EH (cell line): ENCODE measurements at places on chromosomes 1 and 21.

GRCh38 chr1:117268535-117269455, 58.1 kb upstream of the VTCN1 start:
- DNase-seq, result peak; percentile 22

GRCh38 chr1:184166485-184166884, 115.0 kb downstream of the TSEN15 start:
- DNase-seq, result no peak

- no peak for DNase-seq
Measured at GRCh38 chr1:7404046-7404742, 366.9 kb upstream of the VAMP3 start.

DNA sequence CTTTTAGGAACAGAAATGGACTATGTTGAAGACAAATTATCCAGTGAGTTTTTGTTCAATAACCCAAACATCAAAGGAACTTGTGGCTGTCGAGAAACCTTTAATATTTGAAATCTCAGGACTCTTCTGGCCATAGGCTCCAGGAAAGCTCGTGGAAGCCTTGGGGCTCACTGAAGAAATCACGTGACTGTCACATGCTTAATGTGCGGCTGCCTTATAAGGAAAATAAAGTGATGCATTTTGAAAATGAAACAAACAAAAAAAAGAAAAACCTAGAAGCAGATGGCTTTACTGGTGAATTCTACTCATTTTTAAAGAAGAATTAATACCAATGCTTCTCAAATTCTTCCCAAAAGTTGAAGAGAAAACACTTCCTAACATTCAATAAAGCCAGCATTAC, 228.4 kb upstream of the RAB4A start:
- DNase-seq, result no peak

DNA sequence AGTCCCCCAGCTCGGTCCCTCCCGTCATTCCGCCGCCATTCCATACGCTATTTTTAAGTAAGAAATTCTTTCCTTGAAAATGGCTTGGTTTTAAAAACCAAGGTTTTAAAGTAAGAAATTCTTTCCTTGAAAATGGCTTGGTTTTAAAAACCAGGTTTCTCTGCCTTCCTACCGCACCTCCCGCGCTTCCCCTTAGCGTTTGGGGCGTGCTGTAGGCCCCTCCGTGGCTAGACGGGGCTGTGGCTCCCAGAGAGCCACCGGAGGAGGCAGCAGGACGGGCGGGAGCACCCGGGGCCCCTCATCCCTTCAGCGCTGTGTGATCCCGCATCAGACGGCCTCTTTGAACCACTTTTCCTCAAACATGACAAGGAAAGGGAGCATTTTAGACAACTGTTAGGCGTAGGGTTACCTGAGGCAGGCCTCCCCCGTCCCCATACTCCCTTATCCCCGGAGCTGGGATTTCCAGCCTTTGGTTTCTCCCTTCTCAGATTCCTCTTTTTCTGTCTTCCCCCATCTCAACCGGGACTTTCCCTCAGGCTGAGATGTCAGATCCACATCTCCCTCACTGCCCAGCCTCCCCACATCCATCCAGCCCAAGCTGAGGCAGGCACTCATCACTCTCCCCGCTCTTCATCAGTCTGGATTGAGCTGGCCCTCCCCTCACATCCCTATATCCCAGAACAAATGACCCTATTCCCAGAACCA, 541 bp upstream of the CD58 start:
- no peak for DNase-seq

DNA sequence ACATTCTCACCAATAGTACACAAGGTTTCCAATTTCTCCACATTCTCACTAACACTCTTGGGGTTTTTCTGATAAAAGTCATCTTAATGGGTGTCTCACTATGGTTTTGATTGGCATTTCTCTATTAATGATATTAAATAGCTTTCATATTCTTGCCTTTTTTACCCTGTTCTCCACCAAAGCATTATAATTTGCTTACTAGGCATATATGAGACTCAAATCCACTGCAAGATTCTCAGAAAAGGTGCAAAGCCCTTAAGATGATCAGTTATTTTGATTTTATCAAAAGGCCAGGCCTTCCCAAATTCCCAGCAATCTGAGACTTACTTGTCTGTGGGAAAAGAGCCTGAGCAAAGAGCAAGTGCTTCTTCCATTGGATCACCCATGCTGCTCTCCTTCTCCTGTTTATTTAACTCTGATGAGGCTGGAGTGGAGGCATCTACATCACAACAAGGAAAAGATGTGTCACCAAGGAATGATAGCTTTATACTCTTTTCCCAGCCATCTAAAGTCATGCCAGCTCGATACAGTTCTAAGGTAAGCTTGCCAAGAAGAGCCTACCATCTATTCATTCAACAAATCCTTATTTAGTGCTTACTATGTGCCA, 24.6 kb downstream of the CLSPN start:
- DNase-seq, result peak; percentile 49

- peak; percentile 35 for DNase-seq
Measured at GRCh38 chr21:37799211-37800056, 116.8 kb downstream of the KCNJ6 start.

- DNase-seq, result no peak
Measured at GRCh38 chr1:243428617-243429342, 172.9 kb downstream of the SDCCAG8 start.

GRCh38 chr1:7970246-7970645, 8.7 kb downstream of the PARK7 start:
- DNase-seq, result no peak

- DNase-seq, result peak; percentile 56
Measured at GRCh38 chr1:170668209-170669106, 4.5 kb downstream of the PRRX1 start.

- DNase-seq, result peak; percentile 77
Measured at GRCh38 chr1:61851849-61852669, 109.8 kb downstream of the PATJ start.

- DNase-seq, result no peak
Measured at GRCh38 chr1:16615253-16616252, 2.2 kb upstream of the NBPF1 start.

- DNase-seq, result no peak
Measured at GRCh38 chr1:2375246-2375922, 16.0 kb downstream of the MORN1 start.

- DNase-seq, result no peak
Measured at GRCh38 chr1:20166051-20166450, 19.8 kb upstream of the UBXN10 start.

DNA sequence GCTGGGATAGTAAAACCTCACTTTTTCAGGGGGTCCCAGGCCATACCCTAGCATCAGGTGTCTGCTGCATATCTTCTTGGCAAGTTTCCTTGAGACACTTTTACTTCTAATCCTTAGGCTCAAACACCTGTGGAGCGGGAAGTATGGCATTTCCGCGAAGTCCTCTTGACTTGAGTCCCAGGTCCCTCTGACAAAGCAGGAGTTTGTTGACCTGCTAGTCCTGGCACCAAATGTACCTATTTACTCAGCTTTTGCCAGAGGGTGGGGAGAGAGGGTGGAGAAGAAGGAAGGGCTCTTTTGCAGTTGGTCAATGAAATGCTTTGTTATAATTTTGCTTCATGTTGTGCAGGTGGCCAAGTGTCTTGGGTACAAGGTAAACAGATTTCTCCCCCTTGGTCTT, 59.7 kb downstream of the CLIC6 start:
- no peak for DNase-seq

DNA sequence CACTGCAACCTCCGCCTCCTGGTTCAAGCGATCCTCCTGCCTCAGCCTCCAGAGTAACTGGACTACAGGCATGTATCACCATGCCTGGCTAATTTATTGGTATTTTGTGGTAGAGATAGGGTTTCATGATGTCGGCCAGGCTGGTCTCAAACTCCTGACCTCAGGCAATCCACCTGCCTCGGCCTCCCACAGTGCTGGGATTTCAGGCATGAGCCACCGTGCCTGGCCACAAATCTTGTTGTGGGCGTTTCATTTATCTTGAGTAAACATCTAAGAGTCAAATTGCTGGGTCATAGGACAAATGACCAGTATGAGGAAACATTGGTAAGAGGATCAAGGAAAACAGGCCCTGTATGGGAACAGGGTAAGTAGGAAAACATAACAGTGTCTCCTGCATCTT, 17.9 kb downstream of the TMEM200B start:
- peak; percentile 13 for DNase-seq

DNA sequence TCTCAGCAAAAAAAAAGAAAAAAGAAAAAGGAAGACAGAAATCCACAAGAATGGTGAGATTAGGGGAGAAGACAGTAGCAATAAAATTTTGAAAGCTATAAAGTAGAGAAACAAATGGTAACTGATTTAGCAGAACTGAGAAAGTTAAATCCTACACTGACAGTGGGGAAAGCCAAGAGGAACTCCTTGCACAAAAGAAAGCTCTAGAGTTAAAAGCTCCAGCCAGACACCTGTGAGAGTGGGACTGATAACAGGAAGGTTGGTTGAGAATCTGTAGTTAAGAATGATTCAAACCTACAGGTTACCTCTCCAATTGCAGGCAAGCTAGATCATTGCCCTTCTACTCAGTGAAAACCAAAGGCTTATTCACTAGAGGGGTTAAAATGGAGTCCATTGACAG, 23.6 kb downstream of the FBXO28 start:
- no peak for DNase-seq

DNA sequence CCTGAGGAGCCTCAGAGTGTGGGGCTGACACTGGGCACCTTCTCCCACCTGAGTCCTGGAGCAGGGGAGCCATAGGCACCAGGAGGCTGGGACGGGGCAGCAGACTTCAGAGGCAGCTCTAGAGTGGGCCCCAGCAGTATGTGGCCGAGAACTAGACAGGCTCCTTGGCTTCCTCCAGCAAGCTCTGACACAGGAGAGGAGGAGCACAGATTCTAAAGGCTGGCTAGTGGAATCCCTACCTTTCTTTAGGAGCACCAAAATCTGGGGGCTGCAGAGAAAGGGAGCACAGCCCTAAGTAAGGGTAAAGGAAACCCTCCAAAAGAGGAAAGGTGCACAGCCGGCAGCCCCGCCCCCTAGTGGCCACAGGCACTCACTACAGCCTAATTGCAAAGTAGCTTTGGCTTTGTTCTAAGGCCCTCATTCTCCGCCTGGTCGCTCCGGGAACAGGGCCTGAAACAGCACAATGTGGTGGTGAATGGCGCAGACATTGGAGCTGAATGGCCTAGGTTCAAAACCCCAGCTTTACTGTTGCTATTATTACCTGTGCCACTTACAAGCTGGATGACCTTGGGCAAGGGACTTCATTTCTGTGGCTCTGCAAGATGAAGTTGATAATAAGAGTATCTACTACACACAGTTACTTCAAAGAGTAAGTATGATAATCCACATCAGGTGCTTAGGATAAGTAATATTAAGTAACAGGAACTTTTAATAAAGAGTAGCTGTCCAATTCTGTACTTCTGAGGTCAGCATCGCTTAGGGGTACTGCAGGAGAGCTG, 8.8 kb upstream of the GUCA2A start:
- DNase-seq, result peak; percentile 52

- no peak for DNase-seq
Measured at GRCh38 chr21:45103971-45104520, 29.7 kb downstream of the ADARB1 start.

DNA sequence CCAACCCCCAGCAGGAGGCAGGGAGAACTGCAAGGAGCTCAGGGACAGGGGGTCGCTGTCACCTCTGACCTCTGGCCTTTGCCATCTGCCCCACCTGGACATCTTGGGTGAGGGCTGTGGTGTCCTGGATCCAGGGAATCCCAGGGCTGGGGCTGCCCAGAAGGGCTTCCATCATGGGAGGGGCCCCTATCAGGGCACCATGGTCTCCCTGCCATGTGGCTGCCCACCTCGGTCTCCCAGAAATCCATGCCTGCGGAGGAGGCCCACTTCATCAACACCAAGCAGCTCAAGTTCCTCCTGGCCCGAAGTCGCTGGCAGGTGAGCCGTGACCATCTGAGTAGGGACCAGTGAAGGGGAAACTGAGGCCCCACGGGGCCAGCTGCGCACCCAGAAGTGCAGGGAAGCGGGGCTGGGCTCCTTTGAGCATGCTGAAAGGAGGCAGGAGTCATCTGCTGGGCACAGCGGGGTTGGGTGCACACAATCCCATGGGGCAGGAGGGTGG, 36.1 kb downstream of the TRIM11 start:
- no peak for DNase-seq

- peak; percentile 58 for DNase-seq
Measured at GRCh38 chr1:43867976-43868740, 65.4 kb upstream of the ARTN start.

DNA sequence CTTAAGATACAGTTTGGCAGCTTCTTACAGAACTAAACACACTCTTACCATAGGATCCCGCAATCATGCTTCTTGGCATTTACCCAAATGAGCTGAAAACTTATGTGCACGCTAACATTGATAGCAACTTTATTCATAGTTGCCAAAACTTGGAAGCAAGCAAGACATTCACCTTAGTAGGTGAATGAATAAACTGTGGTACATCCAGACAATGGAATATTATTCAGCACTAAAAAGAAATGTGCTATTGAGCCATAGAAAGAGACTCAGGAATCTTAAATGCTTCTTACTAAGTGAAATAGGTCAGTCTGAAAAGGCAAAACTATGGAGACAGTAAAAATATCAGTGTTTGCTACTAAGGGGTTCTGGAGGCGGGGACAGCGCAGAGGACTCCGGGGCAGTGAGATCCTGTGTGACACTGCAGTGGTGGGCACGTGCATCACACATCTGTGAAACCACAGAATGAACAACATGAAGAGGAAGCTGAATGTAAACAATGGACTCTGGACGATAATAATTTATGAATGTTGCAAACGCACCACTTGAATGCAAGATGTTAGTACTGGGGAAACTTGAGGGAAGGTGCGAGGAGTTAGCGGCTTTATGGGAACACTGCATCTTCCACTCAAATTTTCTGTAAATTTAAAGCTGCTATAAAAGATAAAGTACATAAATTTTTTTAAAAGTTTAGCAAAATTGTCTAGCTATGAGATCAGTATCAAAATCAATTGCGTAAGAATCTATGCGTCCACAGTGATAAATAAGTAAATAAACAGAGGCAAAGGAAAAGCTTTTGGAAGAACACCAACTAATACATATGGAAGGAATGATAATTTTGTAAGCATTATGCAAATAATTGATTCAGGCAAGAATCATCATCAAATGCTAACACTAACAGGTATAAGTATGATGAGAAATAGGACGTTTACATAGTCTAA, 15.4 kb upstream of the SPATC1L start:
- DNase-seq, result no peak

- DNase-seq, result peak; percentile 33
Measured at GRCh38 chr1:15023205-15023604, 130.3 kb upstream of the TMEM51 start.

- DNase-seq, result no peak
Measured at GRCh38 chr1:213103377-213104306, 52.6 kb downstream of the RPS6KC1 start.

DNA sequence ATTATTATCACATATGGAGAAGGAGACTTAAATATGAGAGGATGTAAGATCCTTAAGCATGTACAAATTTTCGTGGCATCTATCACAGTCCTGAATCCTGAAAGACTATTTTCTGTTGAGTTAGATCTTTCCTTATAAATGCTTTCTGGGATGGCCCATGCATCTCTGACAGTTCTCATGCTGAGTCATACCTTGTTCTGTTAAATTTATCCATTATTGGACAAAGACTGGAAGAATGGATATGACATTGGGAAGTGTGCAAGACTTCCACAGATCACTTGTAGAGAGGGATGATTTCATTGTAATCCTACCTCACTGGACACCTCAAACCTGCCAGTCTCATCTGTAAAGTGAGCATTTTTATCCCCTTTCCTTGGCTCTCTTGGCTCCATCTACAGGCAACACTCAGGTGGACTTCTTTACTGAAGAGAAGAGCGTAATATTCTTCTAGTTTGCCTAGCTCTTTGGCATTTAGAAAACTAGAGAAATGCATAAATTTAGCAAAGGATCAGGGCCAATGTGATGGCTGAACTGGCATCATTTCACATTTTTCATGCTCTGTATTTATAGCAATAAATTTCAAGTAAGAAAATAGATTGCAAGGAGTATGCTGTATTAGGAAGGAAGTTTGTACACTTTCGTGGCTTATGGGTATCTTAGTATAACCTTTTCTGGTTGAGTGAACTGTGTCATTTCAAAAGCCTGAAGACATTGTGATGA, 128.2 kb downstream of the NFIA start:
- no peak for DNase-seq
